ENCODE measurements at places on chromosomes 5 and 9.
A peak's percentile ranks its signal among the peaks of the same experiment; 100 is the strongest.

GRCh38 chr9:121744002-121744686, 92.7 kb downstream of the DAB2IP start:
- no peak for DNase-seq

DNA sequence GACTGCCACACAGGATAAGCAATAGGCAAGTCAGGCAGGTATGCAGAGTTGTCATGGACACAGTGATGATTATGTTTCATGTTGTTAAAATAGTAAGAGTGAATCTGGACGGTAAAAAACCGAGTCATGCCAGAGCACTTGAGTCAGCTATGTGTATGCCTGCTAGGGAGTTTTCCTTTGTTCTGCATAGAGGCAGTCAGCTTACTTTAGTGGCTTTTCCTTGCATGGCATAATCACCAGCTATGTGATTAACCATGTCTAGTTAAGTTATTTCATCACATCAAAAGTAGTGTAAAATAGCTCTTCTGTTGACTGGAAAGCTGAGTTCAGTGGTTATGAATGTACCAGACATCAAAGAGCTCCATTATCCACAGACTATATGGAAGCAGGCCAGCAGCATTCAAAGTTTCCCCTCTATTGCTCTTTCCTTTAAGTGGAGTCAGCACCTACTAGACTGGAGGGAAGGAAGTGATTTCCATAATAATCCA, 989.8 kb downstream of the TLE1 start:
- no peak for DNase-seq

DNA sequence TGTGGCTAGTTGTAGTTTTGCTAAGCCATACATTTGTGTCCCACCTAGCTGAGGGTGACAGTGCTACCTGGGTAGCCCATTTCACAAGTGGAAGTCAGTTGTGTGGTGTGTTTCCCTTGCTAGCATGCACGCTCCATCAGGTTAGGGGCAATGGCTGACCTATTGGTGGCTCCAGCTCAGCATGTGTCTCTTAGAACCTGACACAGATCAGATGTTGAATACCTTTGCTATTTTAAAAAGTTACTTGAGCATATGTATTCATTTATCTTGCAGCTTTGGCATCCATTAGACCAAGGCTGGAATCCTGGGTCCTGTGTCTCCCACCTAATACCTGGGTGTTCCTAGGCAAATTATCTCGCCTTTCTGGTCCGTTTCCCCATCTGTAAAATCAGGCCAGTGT, 44.8 kb downstream of the ZNF618 start:
- DNase-seq, result no peak

DNA sequence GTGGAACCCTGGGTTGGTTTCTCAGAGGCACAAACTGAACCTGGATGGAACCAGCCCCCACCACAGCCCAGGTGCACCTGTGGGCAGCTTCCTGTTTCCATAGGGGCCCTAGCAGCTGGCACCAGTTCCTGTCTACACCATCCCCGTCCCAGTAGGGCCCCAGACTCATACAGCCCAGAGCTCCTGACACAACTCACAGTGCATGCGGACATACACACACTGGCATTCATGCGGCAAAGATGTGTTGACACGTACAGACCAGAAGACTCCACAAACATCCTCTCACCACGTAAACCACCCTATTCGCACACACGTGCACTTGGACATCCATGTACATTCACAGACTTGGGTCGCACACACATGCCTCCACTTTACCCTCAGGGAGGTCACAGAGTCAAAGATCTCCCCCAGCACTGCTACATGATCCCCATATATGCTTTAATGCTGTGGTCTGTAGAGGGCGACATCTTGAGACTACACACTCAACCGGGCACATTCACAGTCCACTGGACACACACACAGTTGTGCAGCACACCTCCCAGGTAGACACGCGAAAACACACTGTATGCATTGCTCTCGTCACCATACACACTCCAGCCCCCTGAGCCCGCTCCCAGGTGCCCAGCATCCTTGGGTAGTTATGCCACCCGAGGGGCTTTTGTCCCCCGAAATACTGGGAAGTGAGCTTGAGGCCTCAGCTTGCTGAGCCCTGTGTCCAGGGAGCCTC, 22.4 kb downstream of the CXXC5 start:
- no peak for DNase-seq

DNA sequence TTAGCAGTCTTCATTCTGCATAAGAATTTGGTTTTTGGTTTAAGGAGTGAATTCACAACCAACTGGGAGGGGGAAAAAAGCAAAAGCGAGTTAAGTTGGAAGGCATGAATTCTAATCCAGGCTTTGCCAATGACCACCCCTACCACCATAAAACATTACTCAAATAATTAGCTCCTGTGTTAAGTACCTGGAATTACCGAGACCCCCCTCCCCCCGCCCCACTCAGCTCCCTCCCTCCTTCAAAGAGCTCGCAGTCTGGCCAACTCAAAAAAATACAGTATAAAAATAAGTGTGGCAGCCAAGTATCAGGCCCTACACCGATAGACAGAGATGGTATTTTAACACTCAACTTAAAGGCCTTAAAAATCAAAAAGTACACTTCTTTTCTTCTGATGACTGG, 492 bp downstream of the ATG12 start:
- no peak for DNase-seq

DNA sequence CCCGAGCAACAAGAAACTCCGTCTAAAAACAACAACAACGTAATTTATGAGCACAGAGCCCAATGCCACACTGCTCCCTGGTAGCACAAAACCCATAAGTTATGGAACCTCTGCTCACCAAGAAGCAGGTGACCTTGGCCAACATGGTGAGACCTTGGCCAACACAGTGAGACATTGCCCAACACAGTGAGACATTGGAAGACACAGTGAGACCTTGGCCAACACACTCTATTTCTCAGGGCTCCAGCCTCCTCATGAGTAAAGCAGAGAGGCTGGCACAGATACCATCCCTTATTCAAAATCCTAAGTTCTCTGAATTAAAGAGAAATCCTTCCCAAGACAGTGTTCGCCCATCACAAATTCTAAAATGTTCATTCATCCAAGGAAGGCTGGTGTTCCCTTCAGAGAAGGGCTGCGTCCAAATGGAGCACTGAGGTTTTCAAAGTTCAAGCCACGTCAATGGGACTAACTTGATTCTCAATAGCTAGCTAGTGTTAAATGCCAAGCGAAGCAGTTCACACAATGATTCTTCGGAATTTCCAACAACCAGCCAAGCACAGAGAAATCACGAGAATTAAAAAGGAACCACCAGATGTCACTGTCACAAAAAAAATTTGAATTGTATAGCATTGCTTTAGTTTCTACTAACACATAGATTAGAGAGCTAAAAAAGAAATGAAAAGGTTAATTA, 29.5 kb downstream of the TTC39B start:
- no peak for DNase-seq

- no peak for DNase-seq
Observed at GRCh38 chr5:157571357-157571827, 4.2 kb downstream of the ADAM19 start.

GRCh38 chr9:113909421-113909820, 33.3 kb downstream of the ZNF618 start:
- DNase-seq, result no peak

- DNase-seq, result no peak
Observed at GRCh38 chr9:85971731-85972130, 30.8 kb downstream of the NAA35 start.

- no peak for DNase-seq
Observed at GRCh38 chr9:131609099-131609830, 63.9 kb downstream of the PRRT1B start.

GRCh38 chr5:153983885-153984284, 54.8 kb downstream of the FAM114A2 start:
- DNase-seq, result no peak

GRCh38 chr5:131323378-131323777, 59.5 kb downstream of the CDC42SE2 start:
- no peak for DNase-seq

DNA sequence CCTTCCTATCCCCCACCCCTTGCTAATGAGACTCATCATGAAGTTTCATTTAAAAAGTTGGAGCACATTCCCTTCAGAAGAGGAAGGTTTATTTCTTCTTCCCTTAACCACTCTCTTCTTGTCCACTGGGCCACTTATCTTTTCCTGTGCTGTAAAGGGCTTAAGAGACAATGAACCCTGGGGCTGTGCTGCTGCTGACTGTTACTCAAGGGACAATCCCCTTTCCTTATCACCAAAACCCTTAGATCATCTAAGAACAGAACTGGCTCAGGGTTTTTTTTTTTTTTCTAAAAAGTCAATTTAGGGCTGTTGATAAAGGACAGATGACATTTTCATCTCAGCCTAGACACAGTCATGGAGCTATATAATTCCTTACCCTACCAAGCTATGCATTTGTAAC, 29.6 kb downstream of the CAPSL start:
- DNase-seq, result no peak

GRCh38 chr9:82110881-82111280, 122.3 kb downstream of the SPATA31D1 start:
- no peak for DNase-seq

- no peak for DNase-seq
Observed at GRCh38 chr5:168707716-168708695, 128.8 kb upstream of the PANK3 start.

GRCh38 chr5:142015781-142016533, 3.1 kb upstream of the GNPDA1 start:
- DNase-seq, result peak; percentile 37

- no peak for DNase-seq
Observed at GRCh38 chr5:81075041-81075440, 114.9 kb downstream of the RASGRF2 start.

DNA sequence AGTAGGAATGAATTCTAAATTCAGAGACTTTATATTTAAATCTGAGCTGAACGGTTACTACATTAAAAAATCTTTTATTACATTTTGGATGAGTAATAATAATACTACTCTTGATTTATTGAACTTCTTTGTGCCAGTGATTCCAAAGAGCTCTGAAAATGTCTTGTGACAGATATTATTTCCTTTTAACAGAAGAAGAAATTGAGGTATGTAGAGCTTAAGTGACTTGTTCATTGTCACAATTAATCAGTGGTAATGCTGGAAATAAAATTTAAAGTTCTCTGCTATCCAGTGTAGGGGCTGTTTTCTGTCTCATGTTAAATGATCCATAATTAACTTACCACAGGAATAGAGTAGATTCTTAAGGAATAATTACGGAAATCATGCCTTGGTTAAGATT, 335.3 kb downstream of the KIAA0825 start:
- no peak for DNase-seq
